Type B pancreatic cell (in vitro differentiated cells): ENCODE measurements at places on chromosomes 2 and 18. TPM values are rescaled to one million over a fixed set of nuclear protein-coding genes. Genes with fewer than 3 reads are reported as not detected.

Gene TUBB8B
- 0.36 TPM in 1 of 2 replicates, not detected in the other for total RNA-seq

Gene RESP18
- not detected in 2 replicates for total RNA-seq

Gene COL4A3
- total RNA-seq = 0.19 and 0.48 TPM in 2 replicates

Gene SH3BP4
- 42.6 and 49.5 TPM in 2 replicates for total RNA-seq

- DNase-seq = no peak
- H3K27ac ChIP-seq = no peak overlapping the region
- no peaks in the 10 kb centered on the region for H3K4me1 ChIP-seq
- H3K27me3 ChIP-seq = peaks cover 41% of the 10 kb centered on the region
- no peaks in the 10 kb centered on the region for H3K36me3 ChIP-seq
These were observed 891.6 kb upstream of the ZEB2 start for GRCh38 chr2:145411493-145411892.

GRCh38 chr2:107361751-107362381 lies 464.8 kb upstream of the RGPD4 start:
- H3K27me3 ChIP-seq = peaks cover 41% of the 10 kb centered on the region
- H3K27ac ChIP-seq = no peak overlapping the region
- H3K4me1 ChIP-seq = peaks cover 16% of the 10 kb centered on the region

- H3K4me1 ChIP-seq = no peaks in the 10 kb centered on the region
- peak; percentile 37 for DNase-seq
- no peak overlapping the region for H3K4me3 ChIP-seq
- no peaks in the 10 kb centered on the region for H3K36me3 ChIP-seq
- no peak overlapping the region for H3K27ac ChIP-seq
- H3K27me3 ChIP-seq = peaks cover 4% of the 10 kb centered on the region
These were observed 1.0 kb downstream of the TEX51 start for GRCh38 chr2:126899616-126900185.

GRCh38 chr2:230772156-230772555 lies 59.5 kb downstream of the CAB39 start:
- no peaks in the 10 kb centered on the region for H3K27me3 ChIP-seq
- no peak overlapping the region for H3K4me3 ChIP-seq
- no peaks in the 10 kb centered on the region for H3K4me1 ChIP-seq
- H3K36me3 ChIP-seq = peaks cover 47% of the 10 kb centered on the region
- H3K27ac ChIP-seq = no peak overlapping the region
- no peak for DNase-seq

DNA sequence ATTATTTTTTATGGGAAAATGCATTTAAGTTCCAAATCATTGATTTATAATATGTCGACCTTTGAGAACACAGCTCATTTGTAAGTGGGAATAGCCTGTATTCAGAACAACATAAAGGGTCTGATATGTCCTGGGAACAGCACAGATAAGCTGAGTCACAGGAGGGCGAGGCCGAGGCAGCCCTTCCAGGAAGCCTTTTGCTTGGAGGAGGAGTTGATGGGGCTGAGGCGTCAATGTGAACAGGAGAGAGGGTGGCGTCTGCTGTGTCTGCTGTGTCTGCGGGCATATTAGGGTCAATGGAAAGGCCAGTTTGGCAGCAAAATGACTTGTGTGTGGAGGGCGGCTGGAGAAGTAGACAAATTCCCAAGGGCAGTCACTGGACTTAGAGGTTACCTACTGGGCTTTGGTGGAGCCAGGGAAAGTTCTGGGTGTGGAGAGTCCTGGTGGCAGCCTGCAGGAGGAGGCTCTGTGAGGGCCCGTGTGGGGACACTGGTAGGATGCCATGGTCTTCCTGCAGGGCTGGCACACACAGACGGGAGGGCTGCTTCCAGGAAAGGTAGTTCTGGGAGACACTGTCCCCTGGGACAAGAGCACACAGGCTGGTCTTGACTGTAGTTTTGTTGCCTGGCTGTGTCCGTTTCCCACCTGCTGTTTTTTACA lies 128.1 kb downstream of the GLI2 start:
- peaks cover 55% of the 10 kb centered on the region for H3K4me1 ChIP-seq
- peak overlapping the region; percentile 71 for H3K27ac ChIP-seq
- peaks cover 23% of the 10 kb centered on the region for H3K27me3 ChIP-seq
- DNase-seq = no peak
- H3K36me3 ChIP-seq = no peaks in the 10 kb centered on the region

DNA sequence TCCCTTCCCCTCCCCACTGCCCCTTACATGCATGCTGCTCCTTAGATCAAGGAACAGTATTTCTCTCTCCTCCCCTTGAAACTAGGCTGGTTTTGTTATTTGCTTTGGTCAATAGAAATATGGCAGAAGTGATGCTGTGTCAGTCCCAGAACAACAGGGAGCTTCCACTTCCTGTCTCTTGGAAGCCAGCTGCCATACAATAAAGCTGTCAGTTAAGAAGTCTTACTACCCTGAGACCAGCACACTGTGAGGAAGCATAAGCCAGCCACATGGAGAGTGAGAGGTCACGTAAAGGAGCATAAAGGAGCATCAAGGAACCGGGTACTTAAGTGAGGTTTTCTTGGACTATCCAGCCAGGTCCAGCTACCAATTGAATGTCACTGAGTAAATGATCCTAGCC lies 126.6 kb downstream of the NOL4 start:
- H3K4me1 ChIP-seq = no peaks in the 10 kb centered on the region
- H3K36me3 ChIP-seq = no peaks in the 10 kb centered on the region
- H3K27me3 ChIP-seq = no peaks in the 10 kb centered on the region
- no peak for DNase-seq

DNA sequence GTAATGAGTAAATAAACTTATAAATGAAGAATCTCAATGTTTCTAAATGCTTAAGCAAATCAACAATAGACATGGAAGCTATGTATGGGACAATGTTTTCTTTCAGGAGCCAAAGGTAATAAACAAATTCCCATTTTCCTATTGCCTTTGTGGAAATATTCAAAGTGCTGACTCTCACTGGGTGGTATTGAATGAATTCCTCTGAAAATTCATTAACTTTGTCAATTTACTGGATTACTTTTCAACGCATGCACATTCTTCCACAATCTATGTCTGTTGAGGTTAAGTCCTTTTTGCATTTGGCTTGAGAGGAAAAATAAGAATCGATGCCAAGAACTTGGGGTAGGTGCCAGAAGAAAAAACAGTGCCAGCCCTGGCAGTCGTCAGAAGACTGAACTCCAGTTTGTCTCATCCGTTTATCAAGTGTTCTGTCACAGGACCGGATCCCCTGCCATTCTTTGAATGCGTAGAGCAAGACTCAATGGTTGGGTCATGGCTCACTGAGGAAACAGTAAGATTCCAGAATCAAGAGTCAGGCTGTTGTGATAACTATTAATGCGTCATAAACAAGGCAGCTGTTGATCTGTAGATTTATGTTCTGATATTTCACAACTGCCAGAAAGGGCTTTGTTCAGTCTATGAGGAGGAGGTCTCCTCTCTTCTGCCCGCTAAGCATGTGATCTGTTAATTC lies 133.3 kb downstream of the GFPT1 start:
- H3K27ac ChIP-seq = no peak overlapping the region
- no peaks in the 10 kb centered on the region for H3K4me1 ChIP-seq
- H3K4me3 ChIP-seq = no peak overlapping the region
- DNase-seq = no peak
- H3K27me3 ChIP-seq = peaks cover 9% of the 10 kb centered on the region

GRCh38 chr18:32847691-32848090 lies 74.9 kb upstream of the KLHL14 start:
- H3K36me3 ChIP-seq = no peaks in the 10 kb centered on the region
- no peak overlapping the region for H3K4me3 ChIP-seq
- DNase-seq = no peak
- no peaks in the 10 kb centered on the region for H3K27me3 ChIP-seq
- H3K4me1 ChIP-seq = peaks cover 13% of the 10 kb centered on the region

DNA sequence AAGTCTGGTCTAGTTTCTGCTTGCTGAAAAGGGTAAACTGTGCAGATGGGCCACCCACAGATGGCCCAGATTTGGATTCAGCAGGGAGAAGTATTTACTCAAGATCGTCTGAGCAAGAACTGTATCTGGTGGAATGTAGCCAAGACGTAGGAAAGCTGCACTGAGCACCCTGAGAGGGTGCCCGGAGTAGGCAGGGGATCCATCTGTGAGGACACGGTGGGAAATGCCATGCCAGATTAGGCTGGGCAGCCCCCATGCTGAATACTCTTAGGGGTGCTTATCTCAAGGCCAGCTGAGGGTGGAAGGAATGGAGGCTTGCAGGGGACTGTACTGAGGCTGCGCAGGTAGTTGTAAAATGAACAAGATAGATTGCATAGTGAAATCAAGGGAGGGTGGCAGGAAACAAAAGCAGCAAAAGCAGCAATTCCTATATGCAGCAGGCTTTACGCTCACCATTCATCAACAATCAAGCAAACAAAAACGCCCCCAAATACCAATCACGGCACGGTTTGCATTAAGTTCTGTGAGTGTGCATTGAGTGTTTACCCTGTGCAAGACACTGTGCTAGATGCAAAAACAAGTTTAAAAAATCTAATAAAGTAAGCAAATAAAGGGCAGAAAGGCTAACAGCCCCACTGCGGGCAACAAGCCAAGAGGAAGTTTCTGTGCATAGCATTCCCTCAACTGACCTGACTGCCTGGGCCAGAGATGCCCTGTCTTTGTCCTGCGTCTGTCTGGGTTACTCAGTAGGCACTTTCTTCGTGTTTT lies 32.2 kb upstream of the LPIN2 start:
- DNase-seq = no peak
- peak overlapping the region; percentile 64 for H3K4me3 ChIP-seq
- peaks cover 41% of the 10 kb centered on the region for H3K4me1 ChIP-seq

DNA sequence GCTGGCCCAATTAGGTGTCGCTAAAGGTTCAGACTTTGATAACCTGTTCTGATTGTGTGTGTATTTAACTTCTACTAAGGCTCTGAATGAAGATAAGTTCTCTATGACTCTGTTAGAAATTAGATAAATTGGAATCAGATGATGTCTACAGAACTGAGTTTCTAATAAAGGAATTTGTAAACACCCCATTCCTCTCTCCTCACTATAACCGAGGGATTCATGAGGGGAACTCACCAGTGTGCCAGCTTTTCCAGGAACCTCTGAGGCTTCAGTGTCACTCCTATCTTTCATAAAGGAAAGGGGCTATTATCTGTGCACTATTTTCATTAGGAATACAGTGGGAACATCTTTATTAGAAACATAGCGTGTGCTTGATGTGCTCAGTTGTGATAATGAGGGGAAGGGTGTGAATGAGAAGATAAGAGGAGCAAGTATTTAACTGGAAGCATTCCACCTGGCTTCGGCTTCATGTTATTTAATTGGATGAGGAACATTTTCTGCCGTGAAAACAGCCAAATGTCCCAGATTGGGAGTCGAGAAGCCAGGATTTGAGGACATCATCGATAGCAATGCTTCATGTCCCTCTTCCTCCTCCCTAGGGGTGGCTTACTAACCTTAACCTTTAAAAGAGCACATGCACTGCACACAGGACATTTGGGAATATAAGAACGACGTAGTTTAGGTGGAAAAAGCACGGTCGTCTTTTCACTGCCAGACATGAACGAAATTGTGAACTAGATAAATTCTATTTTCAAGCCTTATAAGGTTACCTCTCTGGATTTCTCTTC lies 84.8 kb upstream of the TCF4 start:
- no peak for DNase-seq
- no peak overlapping the region for H3K27ac ChIP-seq
- peaks cover under 1% of the 10 kb centered on the region for H3K27me3 ChIP-seq
- H3K4me3 ChIP-seq = no peak overlapping the region

- H3K4me1 ChIP-seq = peaks cover 15% of the 10 kb centered on the region
- no peak overlapping the region for H3K27ac ChIP-seq
- peaks cover 6% of the 10 kb centered on the region for H3K27me3 ChIP-seq
- no peak overlapping the region for H3K4me3 ChIP-seq
- no peaks in the 10 kb centered on the region for H3K36me3 ChIP-seq
- DNase-seq = no peak
These were observed 103.4 kb upstream of the MSH2 start for GRCh38 chr2:47299555-47299954.

- no peak for DNase-seq
- no peak overlapping the region for H3K27ac ChIP-seq
- H3K36me3 ChIP-seq = peaks cover 7% of the 10 kb centered on the region
- peaks cover 4% of the 10 kb centered on the region for H3K4me1 ChIP-seq
These were observed 299.4 kb downstream of the AGAP1 start for GRCh38 chr2:235793163-235793752.

GRCh38 chr18:62510789-62511188 lies 12.0 kb upstream of the ZCCHC2 start:
- no peaks in the 10 kb centered on the region for H3K27me3 ChIP-seq
- H3K27ac ChIP-seq = no peak overlapping the region
- DNase-seq = no peak
- H3K4me1 ChIP-seq = no peaks in the 10 kb centered on the region
- H3K4me3 ChIP-seq = no peak overlapping the region

DNA sequence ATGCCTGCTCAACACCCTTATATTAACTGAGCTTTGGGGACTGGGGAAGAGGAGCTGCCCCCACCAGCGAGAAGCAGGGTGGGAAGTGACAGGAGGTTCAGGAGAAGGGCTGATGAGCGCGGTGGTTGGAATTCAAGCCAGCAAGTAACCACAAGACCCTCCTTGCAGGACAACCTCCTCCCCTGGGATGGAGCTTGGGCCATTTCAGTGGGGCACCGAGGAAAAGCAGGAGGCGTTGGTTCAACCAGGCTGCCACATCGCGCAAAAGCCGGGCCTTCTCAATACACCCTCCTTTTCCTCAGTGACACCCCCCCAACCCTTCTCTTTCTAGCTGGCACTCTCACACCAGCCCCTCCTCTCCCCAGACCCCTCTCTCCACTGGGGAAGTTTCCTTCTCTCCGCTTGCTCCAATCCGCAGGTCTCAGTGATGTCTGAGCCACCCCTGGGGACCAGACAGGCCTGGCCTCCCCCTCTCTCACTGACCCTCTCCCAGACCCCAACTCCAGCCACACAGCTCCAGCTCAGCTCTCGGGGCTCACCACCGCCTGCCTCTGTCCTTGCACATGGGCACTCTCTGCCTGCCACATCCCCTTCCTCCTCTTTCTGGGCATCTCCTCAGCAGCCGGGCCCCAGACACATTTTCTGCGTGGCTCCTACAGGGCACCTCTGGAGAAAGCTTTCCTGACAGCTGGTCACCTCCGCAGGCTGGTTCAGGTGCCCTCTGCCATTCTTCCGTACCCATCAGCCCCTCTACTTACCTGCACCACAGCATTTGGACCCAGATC lies 44.5 kb downstream of the KCNF1 start:
- H3K27me3 ChIP-seq = peaks cover 16% of the 10 kb centered on the region
- H3K4me3 ChIP-seq = no peak overlapping the region
- H3K27ac ChIP-seq = no peak overlapping the region
- DNase-seq = no peak

DNA sequence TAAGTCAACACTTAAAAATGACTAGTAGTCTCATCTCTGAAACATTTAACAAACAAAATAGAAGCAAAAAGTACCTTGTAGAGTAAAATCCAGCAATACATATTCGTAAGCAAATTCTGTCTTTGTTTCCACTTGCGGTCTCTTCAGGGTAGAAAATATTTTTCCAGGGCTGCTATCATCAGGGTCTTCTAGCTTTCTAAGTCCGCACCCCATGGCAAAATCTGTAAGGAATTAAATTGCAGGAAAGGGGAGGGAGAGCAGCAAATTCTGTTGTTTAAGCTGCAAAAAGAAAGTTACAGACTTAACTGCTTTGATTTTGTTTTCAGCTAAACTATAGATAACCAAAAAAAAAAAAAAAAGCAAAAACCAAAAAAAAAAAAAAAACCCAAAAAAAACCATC lies at the start of gene RFTN2:
RFTN2 (minus strand) TSS at position 342 of the 400 bp plus-strand sequence; CDS start at position 213, 129 bp downstream.
- H3K36me3 ChIP-seq = peaks cover 12% of the 10 kb centered on the region
- H3K27ac ChIP-seq = peak within 1 kb of the TSS; percentile 37
- peaks cover 4% of the 10 kb centered on the region for H3K27me3 ChIP-seq
- H3K4me1 ChIP-seq = peaks cover 5% of the 10 kb centered on the region
- no peak for DNase-seq
- peak within 1 kb of the TSS; percentile 84 for H3K4me3 ChIP-seq
